Stimulated activated CD8-positive, alpha-beta memory T cell treated with anti-CD3 and anti-CD28 coated beads, Interleukin-15, amount 100 ng/mL, for 24 hours (primary cell): ENCODE measurements at places on chromosomes 2 and 18.

- no peak for DNase-seq
These were observed 39.7 kb downstream of the GRHL1 start for GRCh38 chr2:9991221-9991620.

GRCh38 chr18:63161032-63161760, 158.4 kb downstream of the BCL2 start:
- DNase-seq = no peak

- no peak for DNase-seq
These were observed 2.1 kb downstream of the STK39 start for GRCh38 chr2:168245074-168245825.

GRCh38 chr2:118881490-118882129, 34.2 kb upstream of the EN1 start:
- peak; percentile 37 for DNase-seq

GRCh38 chr2:168912466-168912865, 11.4 kb downstream of the G6PC2 start:
- no peak for DNase-seq

DNA sequence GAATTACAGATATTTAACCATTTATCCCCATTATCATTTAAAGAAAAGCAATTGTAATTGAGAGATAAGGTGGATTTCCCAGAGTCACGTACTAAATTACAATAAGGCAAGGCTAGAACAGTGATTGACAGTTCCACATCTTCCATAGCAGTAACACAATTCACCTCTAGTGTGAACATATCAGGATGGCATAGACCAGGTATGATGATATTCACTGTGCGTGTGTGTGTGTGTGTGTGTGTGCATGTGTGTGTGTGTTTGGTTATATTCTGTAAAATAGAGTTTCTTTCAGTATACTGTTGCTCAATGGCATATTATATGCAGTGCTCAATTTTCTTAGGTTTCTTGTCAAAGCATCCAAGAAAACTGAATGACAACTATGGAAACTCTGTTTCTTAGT, 1.7 kb downstream of the SCN2A start:
- DNase-seq = no peak

- no peak for DNase-seq
These were observed 32.5 kb upstream of the FHOD3 start for GRCh38 chr18:36265015-36265414.

DNA sequence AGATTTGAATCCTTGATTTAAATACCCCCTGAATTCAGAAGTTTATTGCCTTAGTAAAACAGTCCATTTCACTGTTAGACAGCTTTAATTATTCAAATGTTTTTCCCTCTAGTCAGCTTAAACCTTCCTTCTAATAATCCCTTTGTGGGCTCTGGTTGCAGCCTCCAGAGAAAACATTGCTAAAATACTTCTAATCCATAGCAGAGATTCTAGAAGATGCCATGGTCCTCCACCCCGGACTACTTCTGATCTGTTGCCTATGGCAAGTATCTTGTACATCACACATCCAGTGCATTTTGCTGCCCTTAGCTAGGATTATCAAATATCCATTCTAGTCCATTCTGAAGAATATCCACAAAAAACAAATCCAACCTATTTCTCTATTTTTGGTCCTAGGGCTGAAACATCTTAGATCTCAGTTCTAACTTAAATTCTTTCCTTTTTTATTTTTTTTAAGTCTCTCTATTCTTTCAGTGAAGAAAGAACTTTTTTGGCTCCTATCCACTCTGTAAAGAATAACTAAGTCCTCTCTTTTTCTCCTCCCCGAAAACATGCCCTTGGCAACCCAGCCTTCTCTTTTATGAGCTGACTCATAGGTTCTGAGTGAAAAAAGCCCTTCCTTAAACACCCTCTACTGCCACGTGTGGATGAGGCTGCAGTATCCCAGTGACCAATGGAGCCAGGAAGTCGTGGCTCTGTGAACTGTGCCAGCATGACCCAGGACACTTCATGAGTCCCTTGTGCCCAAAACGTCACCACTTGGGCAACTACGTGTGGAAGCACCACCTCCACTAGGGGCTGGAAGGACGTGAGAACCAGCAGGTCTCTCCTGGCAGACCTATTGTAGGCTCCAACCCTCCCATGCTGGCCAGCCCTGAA, 349.8 kb downstream of the TNS1 start:
- DNase-seq = no peak

DNA sequence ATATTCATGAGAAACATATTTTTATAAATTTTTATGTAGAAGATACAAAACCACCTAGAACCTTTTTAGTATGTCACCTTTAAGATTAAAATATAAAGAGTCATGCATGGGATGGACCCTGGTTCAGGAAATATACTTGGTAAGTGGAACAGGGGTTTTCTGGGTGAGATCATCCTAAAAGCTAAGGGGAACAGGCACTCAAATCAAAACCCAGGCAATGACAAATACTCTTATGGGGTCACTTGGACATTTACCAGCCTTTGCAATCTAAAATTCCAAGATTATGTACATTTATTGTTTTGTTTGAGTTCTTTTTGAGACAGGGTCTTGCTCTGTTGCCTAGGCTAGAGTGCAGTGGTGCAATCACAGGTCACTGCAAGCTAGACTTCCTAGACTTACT, 65.8 kb downstream of the SGPP2 start:
- no peak for DNase-seq

DNA sequence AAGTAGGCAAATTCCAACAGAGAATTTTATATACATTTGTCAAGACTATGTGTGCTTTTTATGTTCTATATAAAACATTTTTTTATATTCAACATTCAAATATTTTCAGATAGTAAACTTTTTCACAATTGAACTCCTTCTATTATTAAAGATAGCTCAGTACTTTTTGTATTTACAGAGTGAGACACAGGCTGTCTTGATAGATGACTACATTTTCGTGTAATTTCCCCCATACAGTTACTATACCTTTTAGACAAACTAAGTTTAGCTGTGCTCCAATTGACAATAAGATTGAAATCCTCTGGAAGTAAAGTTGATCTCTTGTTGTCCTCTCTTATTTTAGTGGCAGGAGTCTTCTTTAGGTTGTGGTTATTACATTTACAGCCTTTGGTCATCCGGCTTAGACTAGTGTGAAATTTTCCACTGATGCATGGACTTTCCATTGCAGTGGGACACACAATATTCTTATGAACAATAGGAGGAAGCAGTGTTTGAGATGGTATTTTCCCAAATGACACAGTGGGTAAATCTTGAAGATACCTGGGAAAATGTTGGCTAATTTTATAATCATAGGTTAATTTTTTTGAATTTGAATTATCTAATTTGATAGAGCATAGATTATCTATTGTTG, 21.0 kb downstream of the ZSWIM2 start:
- no peak for DNase-seq

GRCh38 chr2:238902285-238902684, 54.4 kb downstream of the TWIST2 start:
- DNase-seq = no peak

GRCh38 chr2:31140151-31140550, 1.9 kb upstream of the GALNT14 start:
- no peak for DNase-seq
